ENCODE measurements at places on chromosomes 3 and 15.

DNA sequence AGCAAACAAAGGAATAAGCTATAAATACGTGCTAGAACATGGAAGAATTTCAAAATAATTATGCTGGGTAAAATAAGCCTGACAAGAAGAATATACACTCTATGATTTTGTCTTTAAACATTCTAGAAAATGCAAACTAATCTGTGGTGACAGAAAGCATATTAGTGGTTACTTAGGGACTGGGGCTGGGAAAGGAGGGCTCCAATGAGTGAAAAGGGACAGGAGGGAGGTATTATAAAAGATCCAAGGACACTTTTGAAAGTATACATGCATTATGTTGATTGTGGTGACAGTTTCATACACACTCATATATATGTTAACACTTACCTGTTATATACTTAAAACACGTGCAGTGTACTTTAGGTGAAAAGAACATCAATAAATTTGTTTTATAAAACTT, 23.0 kb downstream of the MYH15 start:
- no peak for DNase-seq

DNA sequence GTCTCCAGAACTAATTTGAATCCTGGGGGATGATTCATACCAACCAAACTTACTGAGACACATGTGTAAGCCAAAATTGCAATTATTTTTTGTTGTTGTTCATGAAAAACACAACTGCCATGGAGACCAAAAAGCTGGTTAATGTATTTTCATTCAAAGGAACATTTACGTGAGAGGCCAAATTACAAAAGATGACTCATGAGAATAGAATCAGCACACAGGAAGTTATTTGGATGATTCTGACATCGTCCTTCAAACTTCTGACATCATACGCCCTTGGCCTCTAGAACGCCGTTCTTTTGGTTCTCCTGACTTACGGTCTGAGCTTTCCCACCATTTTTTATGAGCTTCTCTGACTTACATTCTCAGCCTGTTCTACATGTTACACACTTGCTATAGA, 3.0 kb upstream of the ZNF280D start:
- no peak for DNase-seq

DNA sequence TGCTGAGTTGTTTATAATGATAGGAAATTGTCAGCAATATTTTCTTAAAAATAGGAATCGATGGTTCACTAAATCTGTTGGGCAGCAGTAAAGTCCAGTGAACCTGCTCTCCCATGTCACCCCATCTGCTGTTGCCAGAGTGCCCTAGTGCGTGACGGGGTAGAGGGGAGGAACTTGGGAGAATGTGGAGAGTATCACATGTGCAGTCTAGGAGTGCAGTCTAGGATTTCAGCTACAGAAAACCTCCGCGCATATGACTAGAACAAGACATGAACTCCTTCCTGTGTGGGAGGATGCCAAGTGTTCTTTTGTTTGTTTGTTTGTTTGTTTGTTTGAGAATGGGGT, 74.6 kb upstream of the ACAD9 start:
- no peak for DNase-seq

- no peak for DNase-seq
These were observed 107.1 kb downstream of the LPP start for GRCh38 chr3:188261011-188261410.

GRCh38 chr3:25080461-25080860, 347.6 kb upstream of the RARB start:
- no peak for DNase-seq

- no peak for DNase-seq
These were observed 133.2 kb downstream of the ALDH1A2 start for GRCh38 chr15:57932348-57932747.

- no peak for DNase-seq
These were observed 32.5 kb upstream of the DCLK3 start for GRCh38 chr3:36796881-36797280.

DNA sequence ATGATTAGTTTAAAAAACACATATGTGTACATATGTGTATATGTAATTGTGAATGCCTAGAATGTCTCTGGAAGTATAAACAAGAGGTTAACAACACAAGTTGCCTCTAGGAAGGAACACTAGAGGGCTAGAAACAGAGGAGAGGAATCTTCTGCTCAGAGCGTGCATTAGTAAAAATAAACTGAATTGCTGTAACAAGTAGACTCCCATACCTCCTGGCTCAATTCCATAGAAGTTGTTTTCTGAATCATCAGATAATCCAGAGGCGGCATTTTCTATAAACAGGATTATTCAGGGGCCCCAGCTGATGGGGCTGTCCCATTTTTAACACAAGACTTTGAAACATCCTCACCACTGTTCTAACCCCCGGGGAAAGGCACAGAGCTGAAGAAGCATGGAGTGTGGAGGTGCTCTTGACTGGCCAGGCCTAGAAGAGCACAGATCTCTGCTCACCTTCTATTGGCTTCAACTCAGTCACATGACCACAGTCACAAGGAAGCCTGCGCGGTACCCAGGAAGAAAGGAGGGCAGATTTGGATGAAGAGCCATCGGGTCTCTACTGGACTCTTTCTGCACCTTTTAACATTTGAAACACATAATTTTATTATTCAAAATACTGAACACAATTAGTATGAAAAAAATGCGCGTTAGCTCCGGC, 145.7 kb downstream of the TLE3 start:
- no peak for DNase-seq

- no peak for DNase-seq
These were observed 12.6 kb downstream of the CCR5 start for GRCh38 chr3:46383211-46383950.

- DNase-seq: no peak
These were observed 43.0 kb downstream of the SAXO2 start for GRCh38 chr15:82305621-82306048.

GRCh38 chr15:51237816-51238215, 100.6 kb downstream of the CYP19A1 start:
- DNase-seq: no peak

DNA sequence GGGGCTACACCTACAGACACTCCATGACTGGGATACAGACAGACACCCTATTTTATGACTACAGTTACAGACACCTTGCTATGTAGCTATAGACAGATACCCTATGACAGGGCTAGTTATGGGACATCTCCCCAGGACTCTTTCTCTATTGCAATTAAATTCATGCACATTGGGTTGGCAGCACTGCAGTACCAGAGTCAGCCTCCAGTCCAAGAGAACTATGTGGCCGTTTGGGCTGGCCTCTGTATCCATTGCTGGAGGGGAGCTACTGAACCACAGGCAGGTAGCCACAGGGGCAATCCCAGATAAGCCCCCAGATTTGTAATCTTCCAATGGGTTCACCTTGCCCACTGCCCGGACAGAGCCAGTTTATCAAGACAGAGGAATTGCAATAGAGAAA, 108.4 kb upstream of the SPATA16 start:
- no peak for DNase-seq

DNA sequence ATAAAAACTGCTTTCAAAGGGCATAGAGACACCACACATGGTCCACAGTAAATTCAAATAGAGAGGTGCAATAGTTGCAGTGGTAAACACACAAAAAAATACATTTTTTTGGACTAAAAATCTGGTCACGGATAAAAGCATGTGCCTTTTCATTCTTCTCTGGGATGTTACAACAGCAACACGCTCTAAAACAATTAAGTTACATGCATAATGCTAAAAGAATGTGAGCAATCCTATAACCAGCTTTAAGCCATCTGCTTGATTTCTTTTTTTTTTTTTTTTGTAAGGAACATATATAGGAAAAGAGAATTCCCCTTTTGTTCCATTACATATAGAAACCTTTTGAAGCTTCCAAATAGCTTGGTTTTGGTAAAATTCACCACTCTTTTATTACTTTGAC, 20.0 kb downstream of the WNT5A start:
- no peak for DNase-seq

DNA sequence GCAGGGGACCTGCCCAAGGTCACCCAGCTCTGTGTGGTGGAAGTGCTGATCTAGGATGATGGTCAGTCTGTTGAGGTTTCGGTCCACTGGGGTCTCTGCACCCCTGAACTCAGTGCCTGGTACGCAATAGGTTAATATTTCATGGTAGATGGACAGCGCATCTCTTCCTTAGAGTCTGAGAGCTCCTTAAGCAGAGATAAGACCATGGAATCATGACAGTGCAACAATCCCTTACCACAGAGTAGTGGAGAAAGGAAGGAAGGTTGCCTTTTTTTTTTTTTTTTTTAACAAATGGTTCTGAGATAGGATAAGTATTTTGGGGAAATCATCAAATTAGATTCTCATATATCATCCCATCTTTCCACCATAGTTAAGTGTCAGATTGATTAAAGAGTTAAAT, 79.8 kb upstream of the SLC6A1 start:
- no peak for DNase-seq

- no peak for DNase-seq
These were observed 159.5 kb downstream of the TIGIT start for GRCh38 chr3:114453361-114453780.

GRCh38 chr3:170522201-170522600, 63.7 kb downstream of the SLC7A14 start:
- no peak for DNase-seq

DNA sequence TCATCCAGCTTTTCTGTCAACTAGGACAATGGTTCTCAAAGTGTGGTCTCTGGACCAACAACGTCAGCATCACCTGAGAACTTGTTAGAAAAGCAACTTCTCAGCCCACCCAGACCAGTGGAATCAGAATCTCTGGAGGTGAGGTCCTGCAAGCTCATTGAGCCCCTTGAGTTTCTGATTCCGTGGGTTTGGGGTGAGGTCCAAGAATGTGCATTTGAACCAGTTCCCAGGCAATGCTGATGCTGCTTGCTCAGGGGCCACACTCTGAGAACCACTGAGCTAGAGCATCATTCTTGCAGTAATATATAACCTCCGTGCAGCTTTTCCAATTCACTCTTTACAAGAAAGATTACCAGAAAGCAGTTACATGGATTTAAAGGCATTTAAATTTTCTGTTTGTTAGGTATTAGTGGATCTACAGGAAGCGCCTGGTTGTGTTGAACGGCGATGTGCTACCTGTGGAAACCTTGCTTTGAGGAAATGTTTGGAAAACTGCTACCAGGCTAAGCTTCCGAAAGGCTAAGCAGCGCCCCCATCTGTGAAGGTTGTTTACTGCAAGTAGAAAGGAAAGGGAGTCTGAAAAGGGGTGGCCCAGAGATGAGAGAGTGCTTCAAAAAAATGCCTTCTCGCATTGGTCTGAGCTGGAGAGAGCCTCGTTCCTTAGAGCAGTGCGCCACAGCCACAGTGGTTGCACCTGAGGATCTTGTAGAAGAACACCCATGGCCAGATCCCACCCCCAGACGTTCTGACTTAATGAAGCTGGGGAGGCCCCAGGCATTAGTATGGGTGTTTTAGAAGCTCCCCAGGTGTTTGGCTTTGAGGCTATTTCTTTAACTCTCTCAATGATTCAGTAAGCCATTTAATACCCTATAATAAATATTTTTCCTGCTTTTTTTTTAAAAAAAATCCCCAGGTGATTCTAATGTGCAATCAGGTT, 50.0 kb downstream of the RLBP1 start:
- no peak for DNase-seq
